ENCODE measurements at places on chromosomes 11 and 22. TPM values are rescaled to one million over a fixed set of nuclear protein-coding genes. Genes with fewer than 3 reads are reported as not detected.

Gene PLA2G6
- total RNA-seq, result 17.0 TPM

Gene DMC1
- total RNA-seq, result 0.20 TPM

Gene OOSP1
- not detected for total RNA-seq

Gene MLC1
- total RNA-seq, result 0.10 TPM

- no peak for DNase-seq
These were observed 27.3 kb downstream of the HSPA8 start for GRCh38 chr11:123034597-123034996.

DNA sequence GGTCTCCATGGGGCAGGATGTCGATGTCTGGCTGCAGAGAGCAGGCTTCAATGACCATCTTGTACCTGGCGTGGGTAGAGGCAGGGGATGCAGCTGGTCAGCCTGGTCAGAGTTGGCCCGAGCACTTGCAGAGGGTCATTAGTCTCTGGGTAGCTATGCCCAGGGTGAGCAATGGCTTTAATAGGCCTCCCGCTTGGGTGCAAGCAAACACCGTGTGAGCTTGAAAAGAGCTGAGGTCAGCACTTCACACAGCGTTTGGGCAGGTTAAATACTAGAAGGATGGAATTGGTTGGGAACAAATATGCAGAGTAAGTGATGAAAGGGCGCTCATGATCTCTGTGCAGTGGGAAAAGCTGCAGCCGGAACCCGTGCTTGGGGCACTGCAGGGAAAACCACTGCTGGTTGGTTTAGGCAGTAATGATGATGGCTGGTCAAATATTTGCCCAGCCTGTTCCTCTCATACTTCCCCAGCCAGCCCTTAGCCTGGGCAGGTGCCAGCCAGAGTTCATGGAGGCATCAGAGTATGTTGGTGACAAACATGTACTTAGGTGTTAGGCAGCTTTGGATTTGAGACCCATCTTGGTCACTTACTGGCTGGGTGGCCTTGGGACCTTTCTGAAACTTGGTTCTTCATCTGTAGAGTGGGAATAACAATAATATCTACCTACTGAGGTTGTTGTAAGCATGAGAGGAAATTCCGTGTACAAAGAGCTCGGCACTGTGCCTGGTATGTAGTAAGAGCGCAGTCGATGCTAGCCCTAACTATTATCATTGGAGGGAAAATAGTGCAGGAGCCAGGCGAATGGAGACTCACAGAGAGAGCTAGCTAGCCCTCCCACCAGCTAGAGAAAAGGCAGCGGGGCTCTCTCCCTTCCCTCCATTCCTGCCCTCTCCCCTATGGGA lies 25.2 kb upstream of the KCNJ11 start:
- no peak for DNase-seq

DNA sequence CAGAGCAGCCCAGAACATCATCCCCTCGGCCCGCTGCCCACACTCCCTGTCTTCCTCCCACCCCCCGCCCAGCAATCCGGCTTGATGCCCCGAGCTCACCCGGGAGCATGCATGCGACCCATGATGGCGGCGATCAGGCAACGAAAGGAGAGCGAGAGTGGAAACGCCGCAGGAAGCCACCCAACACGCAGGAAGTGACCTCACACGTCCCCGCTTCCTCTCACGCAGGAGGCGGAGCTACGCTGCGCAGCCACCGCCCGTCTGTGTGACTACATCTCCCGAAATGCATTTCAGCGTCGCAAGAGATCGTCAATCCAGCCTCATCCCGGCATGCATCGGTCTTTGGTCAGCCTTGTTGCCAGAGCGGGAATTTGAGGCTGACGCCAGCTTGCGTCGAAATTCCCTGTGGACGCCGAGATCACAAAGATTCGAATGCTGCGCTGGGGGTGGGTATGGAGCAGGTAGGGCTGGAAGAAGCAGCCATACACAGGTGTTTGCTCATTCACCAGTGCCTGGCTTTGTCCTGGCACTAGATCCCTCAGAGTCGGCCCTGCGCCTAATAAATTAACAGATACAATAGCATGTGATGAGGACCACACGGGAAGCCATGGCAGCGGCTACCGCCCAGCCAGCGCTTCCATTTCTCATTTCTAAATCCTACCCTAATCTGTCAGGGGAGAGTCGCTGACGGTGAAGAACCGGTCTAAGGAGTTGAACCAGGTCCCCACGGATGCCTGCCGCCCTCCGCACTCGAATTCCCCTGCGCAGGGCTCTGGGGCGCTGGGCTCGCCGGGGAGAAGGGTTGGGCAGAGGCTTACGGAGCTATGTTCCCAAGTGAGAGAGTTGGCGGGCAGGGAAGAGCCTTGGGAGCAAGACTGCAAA lies at the start of gene RPS13:
Gene RPS13 (minus strand): TSS at position 148 of the 882 bp plus-strand sequence. CDS start 26 bp downstream, at position 122.
- peak; percentile 97 for DNase-seq

DNA sequence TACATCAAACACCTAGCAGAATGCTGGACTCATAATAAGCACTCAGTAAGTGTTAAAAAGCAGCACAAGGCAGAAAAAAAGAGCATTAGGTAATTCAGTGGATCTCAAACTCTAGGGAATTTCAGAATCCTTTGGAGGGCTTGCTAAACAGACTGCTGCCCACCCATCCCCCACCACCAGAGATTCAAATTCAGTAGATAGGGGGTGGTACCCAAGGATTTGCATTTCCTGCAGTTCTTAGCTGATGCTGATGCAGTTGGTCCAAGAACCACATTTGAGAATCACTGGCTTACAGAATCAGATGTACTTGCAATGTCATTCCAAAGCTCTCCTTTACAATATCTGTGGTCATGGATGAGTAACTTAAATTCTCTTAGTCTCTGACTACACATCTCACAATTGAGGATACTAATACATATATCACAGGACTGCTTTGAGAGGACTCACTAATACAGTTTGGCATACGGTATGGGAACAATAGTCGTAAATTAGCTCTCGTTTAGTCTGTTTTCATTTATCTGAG lies 664.5 kb downstream of the KCNA4 start:
- no peak for DNase-seq

GRCh38 chr11:69348414-69349235 lies 54.7 kb downstream of the MYEOV start:
- no peak for DNase-seq

GRCh38 chr22:24521791-24522245 lies 26.7 kb downstream of the UPB1 start:
- DNase-seq, result no peak

DNA sequence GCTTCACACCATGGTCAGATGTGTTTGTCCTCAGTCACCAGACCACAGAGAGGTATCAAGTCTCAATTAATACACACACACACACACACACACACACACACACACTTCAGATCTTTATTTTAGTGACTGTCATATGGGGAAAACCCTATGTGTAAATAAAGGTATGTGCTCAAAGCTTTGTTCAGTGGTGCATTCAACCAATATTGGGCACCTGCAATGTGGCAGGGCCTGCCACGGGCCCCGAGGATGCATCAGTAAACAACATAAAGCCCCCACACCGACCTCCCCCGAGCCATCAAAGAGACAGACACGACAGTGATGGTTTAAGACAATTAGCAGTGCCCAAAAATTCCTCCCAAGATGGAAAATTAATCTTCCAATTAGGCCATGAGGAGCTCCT lies 51.6 kb downstream of the SHANK2 start:
- no peak for DNase-seq

DNA sequence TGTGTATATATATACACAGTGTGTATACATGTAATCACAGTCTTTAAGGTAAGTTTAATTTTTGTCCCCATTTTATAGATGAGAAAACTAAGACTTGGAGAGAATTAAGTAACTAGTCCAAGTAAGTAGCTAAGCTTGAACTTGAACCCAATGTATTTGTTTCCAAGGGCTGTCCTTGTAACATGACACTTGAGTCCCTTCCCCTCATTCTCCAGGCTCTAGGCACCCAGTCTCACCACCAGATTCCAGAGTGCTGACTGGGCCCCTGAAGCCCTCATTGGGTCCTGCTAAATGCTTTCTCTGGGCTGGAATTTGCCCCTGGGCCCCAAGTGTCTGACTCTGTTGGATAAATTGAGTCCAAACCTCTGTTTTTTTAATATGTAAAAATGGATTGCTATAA lies 45.5 kb downstream of the ADM start:
- no peak for DNase-seq

- no peak for DNase-seq
These were observed 108.4 kb upstream of the ZC3H12C start for GRCh38 chr11:109984634-109985289.

Data from left ventricle myocardium superior (tissue), 1 donor.